ENCODE measurements at places on chromosomes 3 and 15. TPM values are rescaled to one million over a fixed set of nuclear protein-coding genes. Genes with fewer than 3 reads are reported as not detected.

Gene ECE2
- total RNA-seq, result not detected

Gene SLC12A8
- 0.90 TPM for total RNA-seq

Gene CDHR4
- total RNA-seq, result not detected

Gene ELL3
- 8.5 TPM for total RNA-seq

Gene MME
- total RNA-seq, result 44.1 TPM

Measured in psoas muscle (tissue), 8 donors.